Foreskin keratinocyte (primary cell): ENCODE measurements at places on chromosomes 1 and 21. TPM values are rescaled to one million over a fixed set of nuclear protein-coding genes. Genes with fewer than 3 reads are reported as not detected.

GRCh38 chr1:198272492-198272891 is 115.7 kb downstream of the NEK7 start:
- DNase-seq, result no peak

GRCh38 chr1:214901718-214902117 is 180.8 kb upstream of the KCNK2 start:
- peak; percentile 87 for DNase-seq

DNA sequence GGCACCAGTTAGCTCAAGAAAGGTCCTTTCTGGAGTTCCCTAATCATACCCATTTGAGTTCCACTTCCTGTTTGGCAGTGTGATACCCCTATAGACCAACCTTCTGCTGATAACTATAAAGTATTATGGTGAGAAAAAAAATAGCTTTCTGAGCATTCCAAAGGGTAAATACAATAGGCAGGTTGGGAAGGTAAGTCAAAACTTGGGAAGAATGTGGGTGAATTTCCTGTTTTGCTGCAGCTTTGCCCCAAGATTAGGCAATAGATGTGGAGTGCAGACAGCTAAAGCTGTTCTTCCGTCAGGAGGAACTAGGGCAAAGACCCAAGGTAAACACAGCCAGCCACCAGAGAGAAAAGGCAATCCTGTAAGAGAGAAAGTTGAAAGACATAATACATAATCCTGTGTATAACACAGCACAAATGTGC is 49.9 kb upstream of the GUCA2A start:
- no peak for DNase-seq

GRCh38 chr1:61539720-61540462 is 185.1 kb downstream of the TM2D1 start:
- no peak for DNase-seq

- DNase-seq, result no peak
Measured at GRCh38 chr1:146013559-146013922, 8.0 kb downstream of the HJV start.

DNA sequence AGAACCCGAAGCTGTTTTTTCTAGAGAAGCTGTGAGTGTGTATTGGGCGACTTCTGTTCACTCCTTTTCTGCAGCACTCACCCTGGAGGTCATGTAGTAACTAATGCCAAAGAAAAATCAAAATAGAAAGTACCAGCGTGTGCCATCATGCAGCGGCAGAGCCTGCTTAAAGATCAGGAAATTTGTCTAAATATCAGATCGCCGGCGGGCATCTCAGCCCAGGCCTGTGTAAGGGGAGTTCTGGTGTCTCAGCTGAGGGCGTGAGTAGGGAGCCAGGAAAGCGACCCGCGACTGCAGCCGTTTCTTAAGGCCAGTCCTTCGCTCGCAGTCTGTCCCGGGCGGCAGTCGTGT is 768 bp downstream of the EDARADD start:
- DNase-seq, result peak; percentile 71

The LAPTM5 gene
- total RNA-seq, result not detected in 2 replicates

The MTARC2 gene
- total RNA-seq, result 1.3 and 1.5 TPM in 2 replicates

DNA sequence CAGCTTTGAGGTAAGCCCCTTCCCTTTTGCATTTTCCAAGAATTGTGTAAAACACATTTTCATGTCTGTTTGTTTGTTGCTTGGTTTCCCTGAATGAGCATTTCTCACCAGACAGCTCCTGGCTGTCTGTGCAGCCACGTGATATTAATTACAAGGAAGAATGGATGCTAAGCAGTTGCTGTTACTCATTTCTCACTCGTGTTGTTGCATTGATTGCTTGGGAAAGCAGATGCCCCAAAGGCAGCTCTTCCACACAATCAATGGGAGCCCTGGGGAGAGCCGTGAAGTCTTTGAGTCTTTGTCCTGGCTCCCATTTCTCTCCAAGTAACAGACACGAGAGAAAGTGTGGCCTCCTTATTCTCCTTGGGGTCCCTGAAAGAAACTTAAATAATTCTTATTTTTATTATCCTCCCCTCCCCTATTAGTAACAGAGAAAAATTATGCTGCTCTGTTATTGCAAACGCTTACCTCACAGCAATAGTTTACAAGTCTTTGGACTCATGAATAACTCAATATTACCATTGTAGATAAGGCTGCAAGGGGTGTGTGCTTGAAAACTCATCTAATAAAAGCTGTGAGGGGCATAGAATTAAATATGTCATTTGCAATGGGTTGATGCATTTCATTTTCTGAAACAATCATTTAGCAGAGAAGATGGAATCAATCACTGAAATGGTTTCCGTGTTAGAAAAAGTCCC is 127.7 kb upstream of the CAMK1G start:
- DNase-seq, result no peak

- DNase-seq, result no peak
Measured at GRCh38 chr1:173153503-173153902, 53.6 kb downstream of the TNFSF4 start.

The ANGPTL3 gene
- not detected in 2 replicates for total RNA-seq

The FABP3 gene
- 3.4 and 4.5 TPM in 2 replicates for total RNA-seq

The ITLN1 gene
- total RNA-seq, result not detected in 2 replicates

- no peak for DNase-seq
Measured at GRCh38 chr1:185062710-185063370, 17.5 kb downstream of the RNF2 start.

DNA sequence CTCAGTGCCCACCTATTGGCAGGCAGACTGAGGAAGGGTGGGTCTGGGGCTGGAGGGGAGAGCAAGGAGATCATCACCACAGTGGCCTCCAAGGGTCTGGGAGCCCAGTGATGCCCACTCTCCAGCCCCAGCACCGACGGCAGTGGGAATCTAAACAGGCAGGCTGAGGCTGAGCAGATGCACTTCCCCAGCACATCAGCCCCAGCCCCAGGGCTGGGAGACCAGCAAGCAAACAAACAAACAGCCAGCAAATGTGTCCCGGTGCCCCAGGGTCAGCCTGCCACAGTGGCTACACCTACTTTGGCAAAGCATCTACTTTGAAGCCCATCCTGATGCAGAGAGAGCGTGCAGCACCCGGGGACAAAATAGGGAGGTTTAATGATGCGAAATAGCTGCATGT is 216.3 kb upstream of the ZC3H12A start:
- DNase-seq, result no peak

The RHOU gene
- 0.46 and 1.1 TPM in 2 replicates for total RNA-seq

GRCh38 chr1:79043506-79043905 is 37.0 kb upstream of the ADGRL4 start:
- peak; percentile 12 for DNase-seq

GRCh38 chr1:90347366-90347765 is 352.5 kb downstream of the ZNF326 start:
- no peak for DNase-seq

GRCh38 chr1:2271841-2272655 is 43.9 kb downstream of the SKI start:
- no peak for DNase-seq

DNA sequence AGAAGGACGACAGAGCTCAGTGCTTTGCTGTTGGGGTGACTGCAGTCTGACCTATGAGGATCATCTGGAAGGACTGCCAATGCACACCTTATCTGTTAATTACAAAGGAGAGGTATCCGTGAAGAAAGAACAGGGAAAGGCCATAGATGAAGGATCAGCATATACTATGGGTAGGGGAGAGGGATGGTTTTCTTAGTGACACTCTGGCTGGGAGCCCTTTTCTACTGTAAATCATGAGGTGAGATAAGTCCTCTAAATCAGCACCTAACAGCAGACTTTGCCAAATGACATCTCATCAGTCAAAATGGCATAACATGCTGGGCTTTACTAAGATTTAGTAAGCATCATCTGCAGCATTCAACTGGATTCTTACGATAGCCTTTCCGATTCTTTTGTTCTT is 100.0 kb downstream of the PLPPR5 start:
- no peak for DNase-seq

GRCh38 chr1:117653732-117654492 is 48.1 kb downstream of the TENT5C start:
- no peak for DNase-seq

DNA sequence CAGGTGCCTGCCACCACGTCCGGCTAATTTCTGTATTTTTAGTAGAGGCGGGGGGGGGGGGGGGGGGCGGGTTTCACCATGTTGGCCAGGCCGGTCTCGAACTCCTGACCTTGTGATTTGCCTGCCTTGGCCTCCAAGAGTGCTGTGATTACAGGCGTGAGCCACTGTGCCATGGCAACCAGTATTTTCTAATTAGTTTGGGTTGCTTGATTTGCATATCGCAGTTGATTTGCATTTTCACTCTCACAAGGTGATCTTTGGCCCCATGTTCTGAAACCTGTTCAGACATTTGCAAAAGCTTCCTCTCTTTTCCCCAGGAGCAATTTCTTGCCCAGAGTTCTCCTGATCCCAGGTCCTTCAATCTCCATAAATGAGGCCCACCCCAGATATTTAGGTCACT is 1.7 kb downstream of the TOR3A start:
- DNase-seq, result no peak

- DNase-seq, result no peak
Measured at GRCh38 chr1:236107121-236107907, 35.0 kb upstream of the GPR137B start.

The NR0B2 gene
- total RNA-seq, result not detected in 2 replicates

DNA sequence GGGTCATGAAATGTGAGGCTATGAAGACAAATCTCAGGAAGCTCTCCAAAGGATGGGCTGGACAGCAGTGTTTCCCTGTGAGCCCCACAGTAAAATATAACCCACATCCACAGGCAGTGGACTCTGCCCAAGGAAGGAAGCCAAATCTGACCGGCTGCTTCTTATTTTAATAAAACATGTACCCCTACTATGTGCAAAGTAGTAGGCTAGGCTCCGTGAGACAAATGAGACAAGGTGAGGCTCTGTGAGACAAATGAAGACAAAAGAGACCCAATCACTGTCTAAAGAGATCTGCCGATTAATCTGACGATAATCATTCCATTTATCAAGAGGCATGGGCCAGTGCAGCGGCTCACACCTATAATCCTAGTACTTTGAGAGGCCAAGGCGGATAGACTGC is 2.1 kb downstream of the ASAP3 start:
- no peak for DNase-seq

The FALEC gene
- total RNA-seq, result not detected in 2 replicates

DNA sequence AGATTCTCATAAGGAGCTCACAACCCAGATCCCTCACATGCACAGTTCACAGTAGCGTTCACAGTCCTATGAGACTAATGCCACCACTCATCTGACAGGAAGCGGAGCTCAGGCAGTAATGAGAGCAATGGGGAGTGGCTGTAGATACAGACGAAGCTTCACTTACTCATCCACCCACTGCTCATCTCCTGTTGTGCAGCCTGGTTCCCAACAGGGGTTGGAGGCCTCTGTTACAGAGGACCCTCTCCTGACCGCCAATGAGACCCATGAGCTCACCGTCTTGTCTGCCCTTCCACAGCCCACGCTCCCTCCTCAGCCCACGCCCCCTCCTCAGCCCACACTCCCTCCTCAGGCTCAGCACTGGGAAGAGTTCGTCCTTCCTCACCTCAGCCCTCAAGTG is 39.6 kb downstream of the RSPH1 start:
- no peak for DNase-seq

DNA sequence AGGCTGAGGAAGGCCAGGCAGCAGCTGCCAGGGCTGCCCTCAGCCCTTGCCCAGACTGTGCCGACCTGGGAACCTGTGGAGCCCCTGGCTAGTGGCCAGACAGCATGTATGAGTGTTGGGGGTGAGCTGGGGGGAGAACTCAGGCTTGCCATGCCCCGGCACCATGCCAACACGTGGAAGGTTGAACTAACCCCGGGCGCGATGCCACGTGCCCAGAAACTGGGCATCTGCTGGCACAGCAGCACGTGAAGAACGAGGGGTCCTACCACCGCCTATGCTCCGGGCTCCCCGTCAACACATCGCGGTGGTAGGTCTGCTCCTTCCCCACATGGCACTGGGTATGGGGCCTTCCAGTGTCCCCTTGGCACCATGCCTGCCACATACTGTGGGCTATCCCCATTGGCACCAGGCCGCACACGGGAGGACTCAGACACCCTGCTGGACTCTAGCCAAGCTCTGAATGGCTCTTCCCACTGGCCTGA is 68.7 kb downstream of the CASZ1 start:
- DNase-seq, result no peak

- DNase-seq, result no peak
Measured at GRCh38 chr1:39106801-39107327, 80.7 kb downstream of the NDUFS5 start.

DNA sequence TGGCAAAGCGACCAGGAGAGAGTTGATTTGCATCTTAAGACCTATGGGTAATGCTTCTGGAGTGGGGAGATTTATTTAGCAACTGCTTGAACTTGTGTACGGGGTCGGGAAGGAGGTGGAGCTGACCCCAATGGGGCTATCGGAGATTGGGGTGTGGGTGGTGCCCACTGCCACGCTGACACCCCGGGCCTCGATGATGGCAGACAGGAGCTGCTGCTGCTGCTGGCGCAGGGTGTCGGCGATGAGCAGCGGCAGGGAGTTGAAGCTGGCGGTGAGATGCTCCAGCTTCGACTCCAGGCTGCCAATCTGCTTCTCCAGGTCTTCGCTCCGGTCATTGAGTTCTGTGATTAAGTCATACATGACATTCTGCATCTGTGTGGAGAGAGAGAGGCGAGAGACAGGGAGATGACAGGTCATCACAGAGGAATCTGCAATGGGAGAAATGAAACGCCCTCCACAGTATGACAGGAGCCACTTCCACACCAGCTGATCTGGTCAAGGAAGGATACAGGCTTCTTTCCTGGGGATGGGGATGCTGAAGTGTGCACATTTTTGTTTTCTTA is 100.0 kb upstream of the ADAR start:
- DNase-seq, result no peak

The OLFML2B gene
- total RNA-seq, result 0.18 and 0.31 TPM in 2 replicates

The GNG12 gene
- total RNA-seq, result 203 and 223 TPM in 2 replicates

The SLC2A5 gene
- total RNA-seq, result 0.11 and 0.14 TPM in 2 replicates

DNA sequence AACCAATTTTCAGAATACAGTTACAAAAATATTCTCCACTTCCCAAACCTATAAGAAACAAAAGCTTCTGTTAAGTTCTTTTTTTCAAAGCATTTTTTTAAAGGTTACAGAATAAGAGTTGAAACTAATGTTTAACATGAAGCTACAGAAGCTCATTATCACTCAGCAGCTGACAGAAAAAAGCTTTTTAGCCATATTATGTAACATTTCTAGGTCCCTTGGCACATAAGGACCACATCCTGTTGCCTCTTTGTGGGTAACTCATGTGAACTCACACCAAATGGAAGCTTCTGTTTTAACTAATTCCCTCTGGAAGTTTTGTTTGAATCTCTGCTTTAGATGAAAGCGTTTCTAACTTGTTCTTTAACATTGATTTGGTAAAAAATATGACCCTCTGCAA is 242.5 kb upstream of the TMPRSS15 start:
- DNase-seq, result no peak

DNA sequence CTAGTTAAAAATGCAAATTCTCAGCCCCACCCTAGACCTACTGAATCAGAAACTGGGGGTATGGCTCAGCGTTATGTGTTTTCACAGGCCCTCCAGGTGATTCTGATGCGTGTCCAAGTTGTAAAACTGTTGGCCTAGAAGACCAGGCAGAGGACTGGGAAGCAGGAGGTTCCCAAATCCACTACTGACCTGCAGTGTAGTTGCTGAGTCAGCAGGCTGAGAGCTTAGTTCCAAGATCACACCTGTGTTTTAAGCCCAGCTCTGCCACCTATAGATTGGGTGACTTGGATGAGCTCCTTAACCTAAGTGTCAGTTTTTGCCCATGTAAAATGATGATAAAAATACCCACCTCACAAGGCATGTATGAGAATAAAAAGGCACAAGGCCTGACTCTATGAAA is 4.1 kb downstream of the GRHL3 start:
- DNase-seq, result peak; percentile 86

GRCh38 chr1:247407180-247407616 is 8.8 kb upstream of the NLRP3 start:
- DNase-seq, result no peak

- DNase-seq, result no peak
Measured at GRCh38 chr1:172603816-172604215, 55.1 kb upstream of the FASLG start.

The APOBEC4 gene
- not detected in 2 replicates for total RNA-seq

- DNase-seq, result no peak
Measured at GRCh38 chr1:12032161-12032621, 12.9 kb downstream of the MIIP start.

The SEMA4A gene
- total RNA-seq, result 9.7 and 9.9 TPM in 2 replicates
